ENCODE measurements at places on chromosomes 2 and 18.
A peak's percentile ranks its signal among the peaks of the same experiment; 100 is the strongest.

DNA sequence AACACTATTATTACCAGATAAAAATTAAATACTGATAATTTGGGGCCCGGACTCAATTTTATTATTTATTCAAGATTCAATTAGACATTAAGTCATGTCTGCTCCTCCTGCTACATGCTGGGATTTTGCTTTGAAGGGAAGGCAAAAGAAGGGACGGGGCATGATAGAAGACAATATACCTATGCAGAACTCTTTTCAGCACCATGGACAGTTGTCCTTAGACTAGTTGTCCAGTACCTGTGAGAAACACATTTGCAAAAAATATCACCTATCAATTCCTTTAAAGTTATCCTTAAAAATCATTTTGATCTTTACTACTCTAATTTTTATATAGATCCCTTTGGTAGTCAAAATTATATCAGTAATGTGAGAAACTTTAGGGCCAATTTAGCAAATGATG, 100.2 kb upstream of the SULT1C3 start:
- DNase-seq = no peak

- no peak for DNase-seq
Measured at GRCh38 chr2:107553539-107553938, 273.2 kb upstream of the RGPD4 start.

GRCh38 chr2:100416397-100416934, 1.0 kb downstream of the CHST10 start:
- no peak for DNase-seq

- DNase-seq = no peak
Measured at GRCh38 chr2:77831060-77831459, 308.9 kb upstream of the LRRTM4 start.

DNA sequence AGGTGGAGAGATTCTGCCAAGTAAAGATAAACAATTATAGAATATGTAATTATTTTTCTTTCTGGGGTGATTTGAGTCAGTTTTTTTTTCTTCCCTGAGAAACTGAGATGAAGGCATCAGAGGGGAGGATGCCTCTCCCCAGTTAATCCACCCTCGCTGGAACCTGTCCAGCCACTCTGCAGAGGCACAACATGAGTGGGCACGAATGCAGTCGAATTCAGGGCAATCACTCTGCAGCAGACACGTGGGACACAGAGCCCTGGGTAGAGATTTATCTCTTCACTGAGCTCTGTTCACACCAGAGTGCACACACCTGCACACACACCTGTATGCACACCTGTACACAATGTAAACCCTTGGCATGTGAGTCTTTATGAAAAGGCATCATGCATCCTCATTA, 154.2 kb downstream of the DCDC2C start:
- DNase-seq = no peak

- DNase-seq = peak; percentile 70
Measured at GRCh38 chr18:76619621-76620315, 124.7 kb upstream of the ZNF516 start.

GRCh38 chr2:218265626-218266025, 4.3 kb downstream of the AAMP start:
- no peak for DNase-seq

DNA sequence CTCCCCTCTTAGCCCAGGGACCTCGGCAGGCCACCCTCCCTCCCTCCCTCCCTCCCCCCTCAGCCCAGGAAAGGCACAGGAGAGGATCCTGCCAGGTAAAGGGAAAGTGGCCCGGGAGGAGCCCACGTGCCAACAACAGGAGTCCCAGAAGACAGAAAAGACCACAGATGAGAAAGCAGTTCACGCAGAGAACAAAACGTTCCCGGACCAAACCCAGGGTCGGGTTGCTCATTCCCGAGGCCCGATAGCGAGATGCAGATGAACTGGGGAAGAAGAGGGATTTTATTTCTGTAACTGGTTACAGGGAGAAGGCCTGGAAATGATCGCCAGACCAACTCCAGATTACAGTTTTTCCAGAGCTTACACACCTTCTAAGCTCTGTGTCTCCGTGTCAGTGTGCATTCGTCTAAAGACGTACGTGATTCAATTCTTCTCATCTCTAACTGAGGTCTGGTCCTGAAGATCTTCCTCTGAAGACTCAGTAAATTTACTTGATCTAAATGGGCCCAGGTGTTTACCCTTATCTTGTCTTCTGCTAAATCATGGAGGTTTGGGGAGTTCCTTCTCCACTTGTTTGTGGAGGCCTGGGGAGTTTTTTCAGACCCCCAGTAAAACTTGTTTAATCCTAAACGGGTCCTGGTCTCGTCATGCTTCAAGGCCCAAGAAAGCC, 807 bp upstream of the NEU4 start:
- DNase-seq = no peak

DNA sequence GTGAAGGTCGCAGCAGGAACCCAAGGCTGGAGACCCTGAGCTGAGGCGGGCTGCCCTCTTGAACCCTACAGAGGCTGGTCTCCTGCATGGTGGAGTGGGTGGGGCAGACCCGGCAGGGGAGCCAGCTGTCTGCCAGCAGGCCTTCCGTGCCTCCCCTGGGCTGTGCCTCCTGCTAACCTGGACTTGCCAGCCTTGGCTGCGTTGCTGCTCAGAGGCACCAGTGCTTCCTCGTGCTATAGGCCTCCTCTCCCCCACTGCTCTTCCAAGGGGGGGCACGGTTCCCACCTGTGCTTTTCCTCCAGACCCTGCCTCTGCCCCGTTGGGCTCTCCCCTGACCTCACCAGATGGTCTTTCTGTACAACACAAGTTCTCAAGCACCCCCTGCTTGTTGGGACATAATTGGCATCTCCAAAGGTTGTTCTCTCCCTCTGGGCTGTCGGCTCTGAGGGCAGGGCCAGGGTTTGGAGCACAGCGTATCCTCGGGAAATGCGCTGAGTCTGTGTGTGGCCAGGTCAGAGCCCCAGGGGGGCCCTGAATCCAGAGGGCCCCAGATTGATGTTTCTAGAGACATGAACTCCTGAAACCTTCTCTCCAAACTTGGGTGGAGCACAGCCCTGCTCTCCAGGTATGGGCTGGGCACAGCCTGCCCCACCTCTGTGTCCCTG, 6.7 kb downstream of the ARHGEF4 start:
- DNase-seq = no peak

DNA sequence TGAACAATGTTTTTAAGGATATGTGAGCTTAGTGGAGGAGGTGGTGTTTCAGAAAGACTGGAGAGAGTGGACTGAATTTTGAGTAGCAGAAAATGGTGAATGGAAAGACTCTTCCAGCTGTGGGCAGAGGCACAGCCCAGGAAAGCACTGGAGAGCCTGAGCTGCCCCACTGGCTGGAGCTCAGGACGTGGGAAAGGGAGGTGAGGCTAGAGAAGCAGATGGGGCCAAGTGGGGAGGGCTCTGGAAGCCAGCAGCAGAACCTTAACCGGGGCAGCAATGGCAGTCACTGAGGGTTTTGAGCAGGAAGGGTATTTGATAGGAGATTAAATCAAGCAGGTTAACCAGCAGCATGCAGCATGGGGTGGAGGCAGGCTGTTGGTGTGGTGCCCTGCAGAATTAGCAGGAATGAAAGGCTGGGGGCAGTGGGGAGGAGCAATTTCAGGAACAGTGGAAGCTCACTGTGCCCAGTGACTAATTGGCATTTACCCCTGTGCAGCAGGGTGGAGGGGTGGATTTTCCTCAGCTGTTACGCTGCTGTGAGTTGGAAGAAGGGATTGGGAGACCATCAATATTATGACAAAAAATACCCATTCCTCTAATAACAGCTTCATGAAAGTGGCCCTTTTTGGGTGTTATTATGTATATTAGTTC, 136.2 kb downstream of the CERS6 start:
- no peak for DNase-seq

DNA sequence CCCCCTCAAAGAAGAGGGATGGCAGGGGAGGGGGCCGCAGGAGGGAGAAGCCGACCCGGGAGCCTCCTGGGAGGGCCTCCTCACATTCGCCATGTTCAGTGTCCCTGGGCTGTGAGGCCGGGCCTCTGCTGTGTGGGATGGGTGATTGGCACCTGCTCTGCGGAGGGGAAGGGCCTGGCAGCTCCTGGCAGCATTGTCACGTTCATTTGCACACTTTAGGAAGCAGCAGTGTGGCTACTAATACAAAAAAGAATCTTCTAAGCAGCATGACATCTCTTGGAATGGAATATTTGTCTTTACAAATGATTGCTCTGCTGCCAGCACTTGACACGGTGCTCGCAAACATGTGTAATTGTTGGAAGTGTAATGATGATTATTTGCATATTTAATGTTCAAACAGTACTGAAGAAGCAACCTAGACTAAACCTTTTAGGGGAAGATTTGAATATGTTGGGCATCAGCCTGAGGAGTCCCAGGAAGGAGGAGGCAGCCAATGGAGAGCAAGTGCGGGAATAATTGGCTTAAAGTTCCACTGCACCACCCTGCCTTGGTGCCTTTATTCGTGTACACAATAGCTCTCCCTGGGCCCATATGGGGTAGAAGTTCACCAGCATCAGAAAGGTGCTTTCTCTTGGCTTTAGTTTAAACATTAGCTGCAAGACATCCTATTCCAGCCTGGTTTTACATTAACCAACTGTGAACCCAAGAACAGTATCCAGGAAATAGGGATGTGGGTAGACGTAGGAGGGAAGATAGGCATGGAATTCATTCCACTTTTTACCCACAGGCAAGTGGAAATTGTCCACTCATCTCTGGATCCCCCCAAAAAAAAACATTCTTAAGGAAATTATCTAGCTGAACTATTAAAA, 404.9 kb downstream of the TMEM182 start:
- DNase-seq = no peak

DNA sequence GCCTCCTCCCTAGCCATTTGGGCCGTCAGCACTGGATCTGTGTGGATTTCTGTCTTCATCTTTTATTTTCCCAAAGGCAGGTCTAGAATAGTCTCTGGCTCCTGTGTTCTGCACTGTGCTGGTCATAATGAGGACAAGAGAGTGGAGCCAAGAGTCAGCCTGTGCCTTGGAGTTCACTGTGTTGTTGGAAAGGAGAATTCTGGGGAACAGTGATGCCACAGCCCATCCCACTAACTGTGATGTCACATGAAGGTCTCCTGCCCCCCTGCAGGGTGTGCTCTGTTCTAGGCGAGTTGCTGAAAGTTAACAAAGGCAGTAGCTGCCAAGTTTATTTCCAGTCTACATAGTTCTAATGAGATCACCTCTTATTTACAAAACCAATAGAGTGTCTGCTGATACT, 248.5 kb downstream of the TPGS2 start:
- no peak for DNase-seq

DNA sequence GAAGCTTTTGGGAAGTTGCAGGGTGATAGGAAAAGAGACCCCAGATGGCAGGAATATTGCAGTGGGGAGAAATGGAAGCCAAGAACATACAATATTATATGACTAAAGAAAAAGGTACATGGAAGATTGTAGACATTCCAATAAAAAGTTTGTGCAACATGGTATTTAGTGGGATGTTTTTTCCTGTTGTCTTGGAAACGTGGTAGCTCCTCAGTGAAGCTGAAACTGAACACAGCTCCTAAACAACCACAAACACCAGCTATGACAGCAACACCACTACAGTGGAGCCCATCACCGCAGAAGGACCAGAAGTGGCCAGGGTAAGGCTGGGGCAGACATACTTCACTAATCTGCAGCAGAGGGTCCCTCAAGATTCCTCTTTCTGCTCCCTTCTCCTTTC, 246.8 kb downstream of the CDH20 start:
- DNase-seq = no peak

DNA sequence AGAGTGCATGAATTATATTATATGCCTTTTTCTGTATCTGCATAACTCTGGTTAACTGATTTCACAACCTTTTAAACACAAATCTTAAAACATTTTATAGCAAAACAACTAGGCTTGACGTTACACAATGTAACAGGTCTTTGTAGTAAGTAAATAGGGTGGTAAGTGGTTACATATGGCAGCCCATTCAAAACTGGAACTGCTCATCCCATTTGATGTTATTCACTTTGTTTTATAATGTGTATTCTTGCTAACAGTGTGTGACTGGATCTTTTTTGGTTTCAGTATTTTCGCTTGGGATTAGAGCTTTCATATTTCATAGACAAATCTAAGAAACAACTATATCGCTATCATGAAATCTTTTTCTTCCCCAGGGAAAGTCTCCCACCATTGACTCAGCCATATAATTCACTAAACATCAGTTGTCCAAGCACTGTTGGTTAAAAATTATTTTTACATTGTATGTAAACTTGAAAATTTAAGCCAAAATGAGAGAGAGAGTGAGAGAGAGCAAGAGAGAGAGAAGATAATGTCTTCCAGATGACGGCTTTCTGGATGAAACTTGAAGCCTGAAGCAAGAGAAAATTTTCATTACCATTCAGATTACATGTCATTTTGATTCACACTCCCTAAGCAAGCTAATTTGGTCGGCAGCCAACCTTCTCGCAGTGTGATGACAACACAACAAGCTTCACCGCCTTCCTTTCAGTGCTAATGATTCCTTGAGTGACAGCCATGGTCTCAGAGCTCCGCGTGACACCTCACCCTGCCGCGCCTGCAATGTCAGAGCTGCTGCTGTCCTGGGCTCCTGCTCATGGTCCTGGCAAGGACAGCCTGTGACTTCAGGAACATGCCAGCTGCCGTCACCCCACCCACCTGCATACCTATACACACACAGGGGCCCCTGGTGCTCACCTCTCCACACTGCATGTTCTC, 946.9 kb upstream of the SOX11 start:
- no peak for DNase-seq

DNA sequence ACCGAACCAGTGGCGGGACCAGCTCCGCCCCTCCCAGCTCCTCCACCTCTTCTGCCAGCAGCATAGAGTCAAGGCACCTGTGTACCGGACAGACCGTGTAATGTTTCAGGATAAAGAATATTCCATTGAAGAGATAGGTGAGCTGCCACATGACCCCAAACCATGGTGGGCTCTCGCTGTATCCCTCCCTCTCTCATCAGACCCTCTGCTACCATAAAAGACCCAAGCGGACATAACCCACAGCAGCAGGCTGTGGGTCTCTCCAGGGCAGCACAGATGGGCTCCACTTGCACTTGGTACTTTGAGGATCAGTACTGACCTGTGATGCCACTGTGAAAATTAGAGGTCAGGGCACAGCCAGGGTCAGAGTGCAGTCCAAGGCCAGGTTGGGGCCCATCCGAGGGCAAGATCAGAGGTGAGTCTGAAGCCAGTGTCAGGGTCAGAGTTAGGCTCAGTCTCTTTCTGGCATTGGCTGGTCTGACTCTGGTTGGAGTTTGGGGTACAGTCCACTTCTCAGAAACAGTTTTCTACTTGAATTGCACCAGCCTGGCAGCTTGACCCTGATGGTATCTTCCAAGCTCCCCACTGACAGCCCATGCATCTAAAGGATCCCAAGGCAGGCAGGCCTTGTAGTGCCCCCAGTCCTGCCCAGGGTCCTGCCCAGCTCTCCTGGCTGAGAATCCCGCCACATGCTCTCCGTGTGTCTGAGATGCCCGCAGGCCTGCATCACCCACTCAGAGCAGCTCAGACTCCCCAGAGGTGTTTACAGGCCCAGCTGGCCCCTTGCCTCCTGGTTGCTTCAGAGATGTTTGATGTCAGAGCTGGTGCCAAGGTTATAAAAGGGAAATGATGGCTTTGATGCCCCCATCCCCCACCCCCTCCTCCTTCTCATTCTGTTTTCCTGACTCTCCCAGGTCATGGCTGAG, 212.1 kb downstream of the DYSF start:
- no peak for DNase-seq

GRCh38 chr2:133598769-133599168, 30.5 kb upstream of the NCKAP5 start:
- DNase-seq = no peak

- no peak for DNase-seq
Measured at GRCh38 chr2:237315170-237315828, 98.7 kb downstream of the COL6A3 start.

- no peak for DNase-seq
Measured at GRCh38 chr18:37321582-37322491, 243.8 kb downstream of the CELF4 start.

All from inflammatory macrophage treated with lipopolysaccharide for 1 hour (primary cell).